ENCODE measurements at places on chromosomes 5 and 9.

DNA sequence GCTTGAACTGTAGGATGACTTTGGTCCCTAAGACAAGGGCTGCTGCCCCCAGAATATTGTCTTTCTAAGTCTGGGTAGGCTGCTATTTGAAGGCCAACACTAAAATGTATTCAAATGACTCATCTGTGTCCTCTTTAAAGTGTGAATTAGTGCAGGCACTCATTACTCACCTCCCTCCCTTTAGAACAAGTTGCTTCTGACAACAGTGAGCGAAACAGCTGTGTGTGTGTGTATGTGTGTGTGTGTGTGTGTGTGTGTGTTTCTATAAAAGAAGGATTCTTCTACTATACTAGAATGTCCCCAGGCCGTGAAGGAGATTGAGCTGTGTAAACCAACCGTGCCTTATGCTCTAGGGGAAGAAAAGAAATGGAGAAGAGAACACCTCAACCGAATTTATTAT, 1337.2 kb downstream of the PTPRD start:
- no peak for DNase-seq

GRCh38 chr5:136094189-136094912, 38.3 kb upstream of the SMAD5 start:
- no peak for DNase-seq

DNA sequence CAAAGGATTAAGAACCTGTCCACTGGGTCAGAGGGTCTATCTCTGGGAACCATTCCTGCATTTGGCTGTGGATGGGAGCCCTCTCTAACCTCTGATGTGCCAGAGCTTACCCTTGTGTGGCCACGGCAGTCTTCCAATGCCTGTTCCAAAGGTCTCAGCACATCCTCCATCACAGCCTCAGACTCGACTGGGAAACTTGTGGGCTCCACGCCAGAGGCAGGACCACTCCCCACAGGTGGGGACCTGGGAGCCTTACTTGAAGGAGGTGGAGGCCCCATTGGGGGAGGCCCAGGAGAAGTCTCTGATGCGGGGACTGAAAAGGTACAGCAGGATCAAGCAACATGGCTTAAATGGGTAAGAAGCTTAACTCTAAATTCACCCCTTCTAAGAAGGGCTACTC, 4.4 kb downstream of the EIF4EBP3 start:
- DNase-seq, result no peak

GRCh38 chr9:16928179-16928945, 57.9 kb upstream of the BNC2 start:
- no peak for DNase-seq

GRCh38 chr5:4963265-4963664, 176.9 kb upstream of the ADAMTS16 start:
- DNase-seq, result no peak

DNA sequence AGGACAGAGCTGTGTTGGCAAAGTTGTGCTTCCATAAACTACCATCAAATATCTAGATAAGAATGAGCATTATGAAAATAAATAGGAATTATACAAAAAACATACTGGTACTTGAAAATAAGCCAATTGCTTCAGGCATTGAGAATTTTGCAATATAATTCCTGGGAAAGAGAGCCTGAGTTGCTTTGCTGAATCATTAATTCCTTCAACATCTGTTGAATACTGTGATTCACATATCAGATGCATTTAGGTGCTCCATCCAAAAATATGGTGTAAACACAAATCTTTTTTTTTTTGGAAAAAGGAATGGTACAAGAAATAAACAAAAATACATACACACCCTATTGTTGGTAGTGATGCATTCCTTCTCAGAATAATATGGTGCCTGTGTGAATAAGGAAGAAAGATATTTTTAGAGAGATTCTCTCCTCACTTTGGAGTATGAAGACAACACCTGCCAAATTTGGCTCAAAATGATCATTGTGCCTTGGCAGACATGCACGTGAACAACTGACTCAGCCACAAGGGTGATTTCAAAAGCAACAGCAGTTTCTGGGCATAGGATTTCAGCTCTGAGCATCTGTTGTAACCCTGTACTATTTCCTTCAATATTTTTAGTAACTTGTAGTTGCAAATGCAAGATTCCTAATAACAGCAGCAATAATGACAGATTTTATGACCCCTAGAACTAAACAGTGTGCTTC, 96.7 kb downstream of the CAVIN4 start:
- DNase-seq, result no peak

Measured in tibial nerve (tissue), 4 donors.